ENCODE measurements at places on chromosomes 4 and X.

DNA sequence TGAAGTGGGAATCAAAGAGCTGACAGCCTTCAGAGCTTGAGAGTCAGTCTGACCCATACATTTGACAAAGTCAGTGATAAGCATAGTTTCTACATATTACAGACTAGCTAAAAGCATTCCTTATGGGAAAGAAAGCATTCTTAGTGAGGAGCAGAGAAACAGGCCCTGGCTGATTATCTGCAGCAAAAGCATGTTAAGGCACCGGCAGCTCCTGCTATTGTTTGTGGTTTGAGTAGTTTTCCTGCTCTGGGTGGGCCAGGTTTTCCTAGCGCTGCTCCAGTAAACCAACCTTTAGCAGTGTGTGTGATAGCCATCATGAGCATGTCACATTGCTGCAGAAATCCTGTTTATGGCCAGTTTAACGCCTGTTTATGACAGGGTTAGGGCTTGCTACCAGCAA lies 51.6 kb upstream of the WDR1 start:
- no peak for DNase-seq

DNA sequence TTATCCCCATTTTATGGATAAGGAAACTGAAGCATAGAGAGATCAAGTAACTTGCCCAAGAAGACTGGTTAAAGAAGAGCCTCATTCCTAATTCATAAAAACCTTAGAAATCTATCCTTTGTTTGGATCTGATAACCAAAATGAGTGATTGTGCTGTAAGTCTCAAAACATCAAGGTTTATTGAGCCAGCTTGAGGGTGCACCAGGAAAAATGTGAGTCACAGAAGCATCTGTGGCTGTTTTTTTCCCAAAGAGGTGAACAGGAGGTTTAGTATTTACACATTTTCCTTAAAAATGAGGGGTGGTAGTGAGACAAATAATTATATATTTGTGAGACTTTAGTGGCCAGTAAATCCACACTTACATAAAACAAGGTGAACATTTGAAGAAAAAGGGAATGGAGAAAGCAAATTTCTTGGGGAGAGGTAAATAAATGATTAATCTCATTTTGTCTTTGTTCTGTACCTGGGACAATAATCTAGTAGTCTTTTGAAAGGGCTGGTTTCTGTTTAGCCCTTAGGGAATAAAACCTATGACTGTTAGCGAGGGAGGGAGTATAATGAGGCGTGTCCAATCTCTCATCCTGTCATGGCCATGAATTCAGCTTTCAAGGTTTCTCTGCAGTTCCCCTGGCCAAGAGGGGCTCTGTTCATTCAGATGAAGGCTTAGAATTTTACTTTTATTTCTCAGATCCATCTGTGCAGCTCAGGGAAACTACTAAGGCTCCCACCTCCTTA lies 12.2 kb upstream of the FMR1 start:
- no peak for DNase-seq

GRCh38 chr4:68909385-68909784 lies 42.2 kb downstream of the UGT2A3 start:
- no peak for DNase-seq

GRCh38 chrX:526295-527224 lies 104.0 kb upstream of the SHOX start:
- no peak for DNase-seq

DNA sequence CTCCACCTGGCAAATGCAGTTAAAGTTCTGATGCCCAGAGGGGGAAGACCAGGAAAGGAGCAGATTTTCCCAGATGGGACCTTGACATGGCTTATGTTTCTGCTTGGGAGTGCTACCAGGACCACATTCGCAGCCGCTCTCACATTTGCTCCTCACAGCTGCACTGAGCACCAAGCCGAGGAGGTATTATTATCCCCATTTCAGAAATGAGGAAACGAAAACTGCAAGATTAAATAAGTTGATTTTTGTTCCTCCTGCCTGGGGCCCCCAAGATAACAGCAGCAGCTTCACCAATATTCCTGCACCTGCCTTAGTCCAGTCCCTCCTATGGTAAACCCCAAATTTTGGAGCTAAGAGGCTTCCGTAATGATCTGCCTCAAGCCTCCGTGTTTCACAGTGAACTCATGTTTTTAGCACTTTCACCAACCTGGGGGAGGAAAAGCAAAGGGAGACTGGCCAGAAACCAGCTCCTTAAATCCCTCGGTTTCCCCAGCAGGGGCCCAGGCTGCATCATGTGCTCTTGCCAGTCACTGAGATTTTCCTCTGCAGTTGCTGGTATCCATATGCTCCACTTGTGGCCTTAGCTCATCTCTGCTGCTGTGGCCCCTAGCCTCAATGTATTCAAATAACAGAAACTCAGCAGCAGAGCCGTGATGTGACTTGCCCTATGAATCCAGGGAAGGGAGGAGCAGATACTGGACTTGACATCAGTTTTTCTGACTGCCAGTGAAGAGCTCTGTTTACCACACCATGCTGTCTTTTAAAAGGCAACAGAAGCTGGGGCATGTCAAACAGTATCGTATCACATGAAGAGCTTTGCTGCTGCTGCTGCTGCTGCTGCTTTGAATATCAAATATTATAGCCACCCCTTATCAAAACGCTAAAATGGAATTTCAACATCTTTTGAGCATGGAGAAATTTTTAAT lies 95.5 kb upstream of the KLHL13 start:
- no peak for DNase-seq

DNA sequence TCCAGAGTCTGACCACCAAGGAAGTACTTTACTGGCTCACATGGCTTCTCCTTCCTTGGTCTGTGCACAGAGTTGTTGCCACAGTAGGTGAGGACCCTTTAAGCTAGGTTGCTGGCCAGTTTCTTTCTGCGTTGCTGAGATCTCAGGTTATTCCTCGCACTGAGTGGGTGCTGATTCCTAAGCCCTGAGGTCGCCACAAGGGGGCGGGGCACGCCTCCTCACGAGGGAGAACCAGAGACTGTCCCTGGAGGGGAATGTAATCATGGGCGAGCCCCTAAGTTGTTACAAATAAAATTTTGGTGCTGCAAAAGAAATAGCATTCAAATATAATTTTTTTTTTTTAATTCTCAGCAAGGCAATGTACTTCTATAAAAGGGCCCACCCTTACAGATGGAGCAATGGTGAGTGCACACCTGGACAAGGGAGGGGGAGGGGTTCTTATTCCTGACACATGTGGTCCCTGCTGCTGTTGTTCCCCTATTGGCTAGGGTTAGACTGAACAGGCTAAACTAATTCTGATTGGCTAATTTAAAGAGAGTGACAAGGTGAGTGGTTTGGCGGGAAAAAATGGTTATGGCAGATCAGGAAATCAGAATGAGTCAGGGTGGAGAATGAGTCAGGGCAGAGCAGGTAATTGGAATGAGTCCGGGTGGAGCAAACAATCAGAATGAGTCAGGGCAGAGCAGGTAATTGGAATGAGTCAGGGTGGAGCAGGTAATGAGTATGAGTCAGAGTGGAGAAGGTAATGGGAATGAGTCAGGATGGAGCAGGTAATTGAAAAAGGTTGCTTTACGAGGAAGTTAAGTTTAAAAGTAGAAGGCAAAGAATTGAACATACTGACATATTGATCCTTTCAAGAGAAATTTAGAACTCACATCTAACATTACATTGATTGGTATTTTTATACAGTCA lies 107.5 kb downstream of the VSIG4 start:
- DNase-seq = no peak

GRCh38 chr4:6208416-6208815 lies 8.1 kb upstream of the JAKMIP1 start:
- no peak for DNase-seq

DNA sequence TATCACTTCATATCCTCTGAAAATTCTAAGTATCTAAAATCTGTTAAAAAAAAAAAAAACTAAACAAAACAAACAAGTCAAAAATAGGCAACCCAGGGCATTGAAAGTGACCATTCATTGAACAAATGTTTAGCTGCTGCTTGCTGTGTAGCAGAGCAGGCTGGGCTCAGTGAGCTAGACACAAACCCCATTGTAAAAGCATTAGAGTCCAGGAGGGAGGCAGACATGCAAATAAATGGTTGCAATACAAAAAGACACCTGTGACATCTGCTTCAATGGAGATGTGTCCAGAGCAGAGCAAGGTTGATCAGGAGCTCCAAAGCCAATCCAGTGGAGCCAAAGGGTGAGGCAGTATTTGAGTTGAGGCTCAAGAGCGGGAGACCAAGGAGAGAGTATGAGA lies 267.3 kb upstream of the GATB start:
- DNase-seq = no peak

GRCh38 chrX:4239650-4240540 lies 526.4 kb upstream of the PRKX start:
- DNase-seq = no peak

GRCh38 chr4:140839888-140840790 lies 84.0 kb upstream of the TBC1D9 start:
- no peak for DNase-seq

- DNase-seq = no peak
Observed at GRCh38 chr4:6308899-6309643, 39.4 kb downstream of the WFS1 start.

GRCh38 chr4:1463927-1464540 lies 57.8 kb upstream of the NKX1-1 start:
- DNase-seq = no peak

GRCh38 chr4:74364652-74365491 lies at the start of gene EREG:
TSS of gene EREG (plus strand) at chr4:74365145. CDS start at chr4:74365309, 164 bp downstream.
- DNase-seq = no peak

- DNase-seq = no peak
Observed at GRCh38 chrX:47523713-47524166, 37.3 kb upstream of the ARAF start.

DNA sequence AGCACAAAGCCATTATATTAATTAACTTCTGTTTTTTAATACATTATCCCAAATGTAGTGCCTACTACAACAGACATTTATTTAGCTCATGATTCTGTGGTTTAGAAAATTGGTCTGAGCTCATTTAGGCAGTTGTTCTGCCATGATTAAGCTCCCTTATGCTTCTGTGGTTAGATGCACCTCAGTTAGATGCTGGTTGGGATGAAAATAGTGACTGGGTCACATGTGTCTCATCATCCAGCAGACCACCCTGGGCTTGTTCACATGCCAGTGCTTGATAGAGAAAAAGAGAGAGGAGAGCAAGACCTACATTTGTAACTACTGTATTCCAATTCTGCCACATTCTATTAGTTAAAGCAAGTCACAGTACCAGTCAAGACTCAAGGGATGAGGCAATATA lies 376.4 kb upstream of the GNPDA2 start:
- DNase-seq = no peak

- no peak for DNase-seq
Observed at GRCh38 chrX:75421688-75422230, 101.1 kb downstream of the ZDHHC15 start.

DNA sequence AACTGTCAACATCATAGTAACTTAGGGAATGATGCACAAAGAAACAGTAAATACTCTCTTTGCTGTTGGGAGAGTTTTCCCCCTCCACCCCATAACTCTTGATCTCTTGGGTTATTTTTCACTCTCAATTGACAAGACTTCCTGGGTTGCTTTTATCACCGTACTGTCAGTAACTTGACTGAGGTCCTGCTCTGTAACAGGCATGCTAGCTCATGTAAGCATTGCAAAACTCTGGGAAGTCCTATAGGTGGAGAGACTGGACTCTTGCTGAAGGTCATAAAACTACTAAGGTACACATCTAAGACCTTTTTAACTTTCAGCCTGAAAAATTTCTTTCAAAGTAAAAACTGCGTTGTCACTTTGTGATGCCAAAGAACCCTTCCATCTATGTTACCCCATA lies 10.9 kb downstream of the SHROOM3 start:
- DNase-seq = no peak

DNA sequence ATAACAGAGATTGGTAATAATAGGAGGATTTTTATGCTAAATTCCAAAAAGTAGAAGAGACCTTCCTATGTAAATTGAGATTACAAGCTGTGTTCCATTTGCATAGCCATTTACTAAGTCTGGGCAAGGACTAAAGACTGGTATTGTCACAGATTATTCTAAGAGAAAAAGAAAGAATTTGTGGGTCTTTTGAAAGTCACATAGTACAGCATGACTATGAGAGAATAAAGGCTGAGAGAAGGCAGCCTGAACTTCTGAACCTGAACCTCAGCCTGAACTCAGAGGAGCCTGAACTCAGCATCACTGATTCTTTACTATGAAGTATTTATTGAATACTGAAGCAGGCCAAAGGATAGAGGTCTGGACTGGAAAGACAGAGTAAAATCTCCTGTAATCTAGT lies 297.5 kb downstream of the STPG2 start:
- no peak for DNase-seq

- DNase-seq = no peak
Observed at GRCh38 chr4:13706716-13707115, 79.2 kb upstream of the BOD1L1 start.

DNA sequence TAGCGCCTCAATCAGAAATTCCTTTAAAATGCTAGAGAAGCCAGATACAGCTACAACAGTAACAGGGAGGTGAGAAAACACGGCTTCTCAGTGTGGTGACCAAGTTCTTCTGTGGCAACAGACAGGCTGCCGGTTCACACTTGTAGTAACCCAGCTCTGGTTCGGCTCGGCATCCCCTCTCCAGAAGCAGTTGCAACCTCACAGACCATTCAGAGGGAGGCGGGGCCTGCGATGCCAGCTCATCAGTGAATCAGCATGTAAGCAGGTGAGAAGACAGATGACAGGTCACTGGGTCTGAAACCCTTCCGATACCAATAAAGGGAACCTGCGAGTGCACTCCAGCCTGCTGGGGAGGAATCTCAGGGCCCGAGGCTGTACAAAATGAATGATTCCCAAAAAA lies 251.0 kb downstream of the KCNIP4 start:
- no peak for DNase-seq

DNA sequence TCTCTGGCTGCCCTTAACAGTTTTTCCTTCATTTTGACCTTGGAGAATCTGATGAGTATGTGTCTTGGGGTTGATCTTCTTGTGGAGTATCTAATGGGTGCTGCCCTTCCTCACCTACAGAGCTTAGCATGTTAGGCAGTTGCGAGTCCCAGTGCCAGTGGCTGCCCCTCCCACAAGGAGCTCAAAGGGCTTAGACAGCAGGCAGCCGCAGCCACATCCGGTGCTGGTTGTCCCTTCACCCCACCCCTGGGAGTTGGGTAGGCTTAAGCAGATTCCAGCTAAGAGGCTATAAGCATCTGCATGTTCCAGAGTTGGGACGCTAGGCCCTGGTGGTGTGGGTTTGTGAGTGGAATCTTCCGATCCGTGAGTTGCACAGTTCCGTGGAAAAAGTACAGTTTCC lies 322.1 kb upstream of the ARX start:
- no peak for DNase-seq

DNA sequence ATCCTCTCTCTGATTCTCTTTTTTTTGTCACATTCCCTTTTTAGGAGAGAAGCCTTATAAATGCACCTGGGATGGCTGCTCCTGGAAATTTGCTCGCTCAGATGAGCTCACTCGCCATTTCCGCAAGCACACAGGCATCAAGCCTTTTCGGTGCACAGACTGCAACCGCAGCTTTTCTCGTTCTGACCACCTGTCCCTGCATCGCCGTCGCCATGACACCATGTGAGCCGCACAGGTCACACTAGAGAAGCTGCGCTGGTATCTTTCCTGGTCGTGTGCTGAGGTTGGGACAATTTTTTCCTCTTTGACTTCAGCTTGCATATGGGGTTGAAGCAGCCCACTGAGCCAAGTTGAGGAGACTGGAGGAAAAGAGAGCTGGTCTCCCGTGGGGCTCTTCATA lies 52.1 kb downstream of the KLF8 start:
- no peak for DNase-seq

GRCh38 chrX:119410027-119410819 lies 11.1 kb downstream of the SLC25A43 start:
- DNase-seq = peak; percentile 60
